Panc1 (cell line): ENCODE measurements at places on chromosomes 2 and 18. TPM values are rescaled to one million over a fixed set of nuclear protein-coding genes. Genes with fewer than 3 reads are reported as not detected.

GRCh38 chr2:222891890-222892289, 31.1 kb downstream of the ACSL3 start:
- H3K36me3 ChIP-seq, result no peaks in the 10 kb centered on the region
- no peak overlapping the region for H3K4me3 ChIP-seq
- no peak for DNase-seq
- H3K4me1 ChIP-seq, result peaks cover 5% of the 10 kb centered on the region; the same call in 1 of the 2 replicates
- H3K27ac ChIP-seq, result no peak overlapping the region

SRD5A2 gene
- total RNA-seq, result not detected

SERPINB13 gene
- not detected for total RNA-seq

CCDC68 gene
- 0.41 TPM for total RNA-seq

GRCh38 chr2:16871411-16871810, 205.8 kb upstream of the CYRIA start:
- H3K27me3 ChIP-seq, result no peaks in the 10 kb centered on the region
- no peaks in the 10 kb centered on the region for H3K4me1 ChIP-seq
- no peak for DNase-seq
- H3K36me3 ChIP-seq, result no peaks in the 10 kb centered on the region

NPHP1 gene
- total RNA-seq, result 7.2 TPM

GRCh38 chr2:84483320-84483719, 24.2 kb upstream of the SUCLG1 start:
- no peak overlapping the region for H3K4me3 ChIP-seq
- H3K36me3 ChIP-seq, result no peaks in the 10 kb centered on the region
- H3K27ac ChIP-seq, result no peak overlapping the region
- H3K27me3 ChIP-seq, result no peaks in the 10 kb centered on the region
- DNase-seq, result no peak
- H3K4me1 ChIP-seq, result no peaks in the 10 kb centered on the region

GRCh38 chr2:241065355-241065803, 36.7 kb downstream of the MTERF4 start:
- no peak overlapping the region for H3K4me3 ChIP-seq
- H3K4me1 ChIP-seq, result no peaks in the 10 kb centered on the region
- no peaks in the 10 kb centered on the region for H3K27me3 ChIP-seq
- no peaks in the 10 kb centered on the region for H3K36me3 ChIP-seq
- no peak overlapping the region for H3K27ac ChIP-seq
- DNase-seq, result no peak
